ENCODE measurements at places on chromosomes 5 and 9. TPM values are rescaled to one million over a fixed set of nuclear protein-coding genes. Genes with fewer than 3 reads are reported as not detected.

Gene SVEP1
- total RNA-seq, result 3.5 TPM

Gene FOXD4L3
- total RNA-seq, result not detected

Gene PCDHGA8
- total RNA-seq, result 2.2 TPM

Gene TLX3
- not detected for total RNA-seq

Gene GMCL2
- not detected for total RNA-seq

Gene ADAMTS16
- total RNA-seq, result not detected

Gene PCDH12
- total RNA-seq, result 1.7 TPM

Gene GARNL3
- 7.7 TPM for total RNA-seq

Gene HTR1A
- not detected for total RNA-seq

Gene SHISAL2B
- not detected for total RNA-seq

Gene CCDC183
- total RNA-seq, result 0.26 TPM

Gene SLC24A2
- total RNA-seq, result 0.06 TPM

Gene PCDHA6
- total RNA-seq, result 0.26 TPM

Gene OBP2B
- not detected for total RNA-seq
